H1 (cell line): ENCODE measurements at places on chromosomes 2 and 18. TPM values are rescaled to one million over a fixed set of nuclear protein-coding genes. Genes with fewer than 3 reads are reported as not detected.

The TXNDC2 gene
- total RNA-seq = 0.09 TPM in 1 of 2 replicates, not detected in the other

The CLEC4F gene
- not detected in 2 replicates for total RNA-seq

DNA sequence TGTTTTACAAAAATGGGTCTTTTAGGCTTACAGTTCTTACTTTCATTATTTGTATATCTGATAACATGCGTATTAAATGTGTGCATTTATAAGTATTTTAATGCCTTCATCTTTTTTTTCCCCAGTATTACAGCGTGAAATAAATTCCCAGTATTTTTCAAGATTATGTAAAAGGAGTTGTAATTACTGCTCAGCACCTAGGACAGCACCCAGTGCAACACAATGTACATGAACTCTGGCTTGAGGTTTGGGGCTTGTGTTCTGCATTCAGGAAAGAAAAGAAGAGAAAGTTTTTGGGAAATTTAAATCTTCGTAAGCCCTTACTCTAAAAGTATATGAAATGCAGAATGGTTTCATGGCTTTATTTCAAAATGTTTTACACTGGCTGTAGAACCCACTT lies 16.7 kb downstream of the ZNF638 start:
- no peak for DNase-seq

GRCh38 chr2:164847291-164847690 lies 5.7 kb upstream of the COBLL1 start:
- no peak for DNase-seq

- DNase-seq = no peak
These were observed 178.8 kb upstream of the TWIST2 start for GRCh38 chr2:238669046-238669445.

DNA sequence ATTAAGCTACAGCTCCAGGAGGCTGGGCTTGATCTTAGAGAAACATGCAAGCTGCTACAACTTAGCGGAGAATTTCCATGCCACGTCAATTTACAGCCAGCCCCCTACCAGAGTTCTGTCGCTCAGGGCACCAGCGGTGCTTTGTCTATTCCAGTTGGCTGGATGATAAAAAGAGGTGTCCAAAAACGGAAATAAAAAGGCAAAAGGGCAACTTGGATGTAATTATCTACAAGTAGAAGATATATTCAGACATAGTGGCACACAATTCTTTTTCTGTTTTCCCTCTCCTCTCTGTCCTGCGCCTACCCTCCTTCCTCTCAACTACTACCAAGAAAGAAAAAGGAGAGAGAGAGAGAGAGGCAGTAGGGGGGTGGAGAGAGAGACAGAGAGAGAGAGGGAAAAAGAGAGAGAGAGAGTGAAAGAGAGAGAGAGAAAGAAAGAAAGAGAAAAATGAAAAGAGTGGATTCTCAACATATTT lies 363 bp upstream of the RFTN2 start:
- DNase-seq = no peak
